ENCODE measurements at places on chromosomes 2 and 18. TPM values are rescaled to one million over a fixed set of nuclear protein-coding genes. Genes with fewer than 3 reads are reported as not detected.

THSD7B gene
- not detected for polyA plus RNA-seq

DNA sequence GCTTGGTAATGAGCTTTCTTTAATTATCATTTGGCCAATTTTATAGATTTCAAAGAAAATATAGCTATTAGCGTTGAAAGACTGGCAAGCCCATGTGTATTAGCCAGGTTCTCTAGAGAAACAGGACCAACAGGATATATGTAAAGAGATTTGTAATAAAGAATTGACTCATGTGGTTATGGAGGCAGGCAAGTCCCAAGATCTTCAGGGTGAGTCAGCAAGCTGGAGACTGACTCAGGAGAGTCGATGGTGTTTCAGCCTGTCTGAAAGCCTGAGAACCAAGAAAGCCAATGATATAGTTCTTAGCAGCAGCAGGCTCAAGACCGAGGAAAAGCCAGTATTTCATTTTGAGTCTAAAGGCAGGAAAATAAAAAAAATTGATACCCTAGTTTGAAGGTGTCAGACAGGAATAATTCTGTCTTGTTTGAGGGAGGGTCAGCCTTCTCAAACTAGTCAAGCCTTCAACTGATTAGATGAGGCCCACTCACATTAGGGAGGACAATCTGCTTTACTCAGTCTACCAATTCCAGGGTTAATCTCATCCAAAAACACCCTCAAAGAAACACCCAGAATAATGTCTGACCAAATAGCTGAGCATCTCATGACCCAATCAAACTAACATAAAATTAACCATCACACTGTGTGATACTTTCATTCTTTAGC, 78.3 kb upstream of the CRIM1 start:
- no peaks in the 10 kb centered on the region for H3K4me1 ChIP-seq
- no peak for DNase-seq
- H3K27me3 ChIP-seq: no peaks in the 10 kb centered on the region
- H3K27ac ChIP-seq: no peak overlapping the region

- no peak overlapping the region for H3K4me3 ChIP-seq
- H3K27ac ChIP-seq: no peak overlapping the region
- H3K36me3 ChIP-seq: no peaks in the 10 kb centered on the region
- no peaks in the 10 kb centered on the region for H3K27me3 ChIP-seq
- no peak for DNase-seq
Observed at GRCh38 chr2:237904831-237905599, 45.6 kb downstream of the RAMP1 start.

DNA sequence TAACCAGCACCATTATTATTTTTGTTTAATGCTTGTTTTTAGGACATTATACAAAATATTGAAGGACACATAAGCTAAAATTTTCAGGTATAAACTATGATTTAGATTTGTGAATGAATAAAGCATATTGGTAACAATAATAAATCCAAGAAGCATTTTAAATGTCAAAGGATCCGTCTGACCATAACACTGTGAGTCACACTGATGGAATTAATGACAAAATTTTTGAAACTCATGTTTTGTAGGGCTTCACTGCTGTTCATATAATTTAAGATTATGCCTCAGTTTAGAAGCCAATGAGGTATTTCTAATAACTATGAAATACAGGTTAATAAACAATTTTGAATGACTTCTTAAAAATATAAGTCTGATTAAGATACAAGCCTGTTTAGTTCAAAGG, 124.6 kb downstream of the TMEFF2 start:
- no peak for DNase-seq
- no peaks in the 10 kb centered on the region for H3K36me3 ChIP-seq
- H3K4me1 ChIP-seq: no peaks in the 10 kb centered on the region
- no peak overlapping the region for H3K27ac ChIP-seq
- no peaks in the 10 kb centered on the region for H3K27me3 ChIP-seq
- H3K4me3 ChIP-seq: no peak overlapping the region

- no peaks in the 10 kb centered on the region for H3K27me3 ChIP-seq
- H3K4me1 ChIP-seq: no peaks in the 10 kb centered on the region
- no peak for DNase-seq
- H3K4me3 ChIP-seq: no peak overlapping the region
- H3K36me3 ChIP-seq: no peaks in the 10 kb centered on the region
- H3K27ac ChIP-seq: no peak overlapping the region
Observed at GRCh38 chr18:58525928-58526424, 102.9 kb downstream of the ALPK2 start.

- H3K27me3 ChIP-seq: no peaks in the 10 kb centered on the region
- no peak for DNase-seq
- H3K36me3 ChIP-seq: peaks cover 12% of the 10 kb centered on the region
Observed at GRCh38 chr2:37232131-37232933, 874 bp downstream of the NDUFAF7 start.

DNA sequence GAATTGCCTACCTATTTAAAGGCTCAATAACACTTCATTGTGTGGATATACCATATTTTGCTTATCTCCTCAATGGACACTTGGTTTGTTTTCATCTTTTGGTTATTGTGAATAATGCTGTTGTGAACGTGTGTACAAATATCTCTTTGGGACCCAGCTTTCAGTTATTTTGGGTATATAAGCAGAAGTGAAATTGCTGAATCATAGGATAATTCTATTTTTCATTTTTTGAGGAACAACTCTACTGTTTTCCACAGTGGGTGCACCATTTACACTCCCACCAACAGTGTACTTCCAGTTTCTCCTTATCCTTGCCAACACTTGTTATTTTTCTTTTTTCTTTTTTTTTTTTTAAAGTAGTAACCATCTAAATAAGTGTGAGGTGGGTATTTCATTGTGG, 29.0 kb downstream of the PTPN4 start:
- H3K4me1 ChIP-seq: no peaks in the 10 kb centered on the region
- no peaks in the 10 kb centered on the region for H3K36me3 ChIP-seq
- no peak for DNase-seq
- no peak overlapping the region for H3K4me3 ChIP-seq
- no peak overlapping the region for H3K27ac ChIP-seq

GRCh38 chr2:241770185-241770935, 6.3 kb upstream of the GAL3ST2 start:
- no peak overlapping the region for H3K27ac ChIP-seq
- H3K4me1 ChIP-seq: peaks cover 10% of the 10 kb centered on the region
- H3K4me3 ChIP-seq: no peak overlapping the region
- no peaks in the 10 kb centered on the region for H3K27me3 ChIP-seq

DNA sequence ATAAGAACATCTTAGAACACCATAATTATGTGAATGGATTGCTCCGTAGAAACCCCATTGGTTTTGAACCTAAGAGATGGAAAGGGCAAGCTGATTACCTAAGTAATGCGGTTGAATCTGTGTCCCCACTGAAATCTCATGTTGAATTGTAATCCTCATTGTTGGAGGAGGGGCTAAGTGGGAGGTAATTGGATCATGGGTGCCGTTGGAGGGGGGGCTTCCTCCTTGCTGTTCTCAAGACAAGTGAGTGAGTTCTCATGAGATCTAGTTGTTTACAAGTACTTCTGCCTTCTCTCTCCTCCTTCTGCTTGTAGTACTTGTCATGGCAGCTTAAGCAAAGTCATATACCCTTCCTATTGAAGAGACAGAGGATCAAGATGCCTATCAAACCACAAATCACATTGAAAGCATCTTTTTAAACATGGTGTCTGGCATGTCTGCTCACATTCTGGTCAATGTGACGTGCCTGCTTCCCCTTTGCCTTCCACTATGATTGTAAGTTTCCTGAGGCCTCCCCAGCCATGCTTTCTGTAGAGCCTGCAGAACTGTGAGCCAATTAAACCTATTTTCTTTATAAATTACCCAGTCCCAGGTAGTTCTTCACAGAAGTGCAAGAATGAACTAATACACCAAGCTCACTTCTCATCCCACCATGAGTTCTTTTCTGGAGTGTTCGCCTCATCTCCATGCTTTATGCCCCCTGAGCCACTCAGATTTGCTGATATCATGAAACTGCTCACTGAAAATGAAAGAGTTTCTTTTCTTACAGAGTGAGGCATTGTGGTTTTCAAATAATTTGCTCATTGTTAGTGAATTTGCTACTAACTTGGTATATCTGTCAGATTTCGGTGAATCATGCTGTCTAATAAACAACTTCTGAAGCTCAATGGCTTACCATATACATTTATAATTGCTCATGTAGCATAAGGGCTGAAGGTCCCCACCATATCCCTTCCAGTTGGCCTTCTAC, 23.6 kb downstream of the KCNE4 start:
- no peak for DNase-seq
- H3K4me3 ChIP-seq: no peak overlapping the region
- no peaks in the 10 kb centered on the region for H3K36me3 ChIP-seq
- no peaks in the 10 kb centered on the region for H3K27me3 ChIP-seq
- H3K27ac ChIP-seq: no peak overlapping the region

- H3K27ac ChIP-seq: no peak overlapping the region
- H3K4me3 ChIP-seq: no peak overlapping the region
- no peaks in the 10 kb centered on the region for H3K36me3 ChIP-seq
Observed at GRCh38 chr2:18243816-18244215, 316.6 kb downstream of the RDH14 start.

DNA sequence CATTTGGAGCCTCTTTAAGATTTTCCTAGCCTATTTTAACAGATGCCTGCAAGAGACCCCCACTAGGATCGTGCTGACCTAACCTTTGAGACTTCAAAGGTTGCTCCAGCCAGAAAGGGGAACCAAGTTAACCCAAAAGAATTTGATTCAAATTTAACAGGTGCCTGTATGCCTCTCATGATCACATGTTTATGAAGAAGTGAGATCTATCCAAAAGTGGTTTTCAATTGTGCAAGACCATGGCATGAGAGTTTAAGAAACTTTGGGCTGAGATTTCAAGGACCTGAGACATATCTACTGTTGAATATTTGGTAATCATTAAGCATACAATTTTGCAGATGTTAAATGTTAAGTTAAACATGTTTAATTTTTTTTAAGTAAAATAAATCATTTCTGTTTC, 1.3 kb upstream of the RSAD2 start:
- H3K4me1 ChIP-seq: peaks cover 20% of the 10 kb centered on the region
- H3K27me3 ChIP-seq: no peaks in the 10 kb centered on the region
- no peak overlapping the region for H3K27ac ChIP-seq
- DNase-seq: no peak
- H3K4me3 ChIP-seq: no peak overlapping the region

GALNT5 gene
- polyA plus RNA-seq: not detected

DNA sequence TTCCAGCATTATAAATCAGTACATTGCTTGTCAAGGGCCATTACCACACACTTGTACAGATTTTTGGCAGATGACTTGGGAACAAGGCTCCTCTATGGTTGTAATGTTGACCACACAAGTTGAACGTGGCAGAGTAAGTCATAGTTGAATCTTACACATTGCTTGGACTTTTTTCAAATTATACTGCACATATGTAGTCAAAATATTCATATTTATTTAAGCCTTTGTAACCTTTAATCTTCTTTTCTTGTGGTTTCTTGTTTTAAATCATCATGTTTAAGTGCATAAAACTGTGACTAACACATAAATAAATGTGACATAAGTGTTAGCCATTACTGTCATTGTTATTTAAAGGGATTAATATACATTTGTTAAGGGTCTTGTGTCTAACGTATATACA, 52.1 kb upstream of the EPB41L5 start:
- H3K27ac ChIP-seq: no peak overlapping the region
- H3K27me3 ChIP-seq: no peaks in the 10 kb centered on the region
- H3K4me1 ChIP-seq: peaks cover 7% of the 10 kb centered on the region

DNA sequence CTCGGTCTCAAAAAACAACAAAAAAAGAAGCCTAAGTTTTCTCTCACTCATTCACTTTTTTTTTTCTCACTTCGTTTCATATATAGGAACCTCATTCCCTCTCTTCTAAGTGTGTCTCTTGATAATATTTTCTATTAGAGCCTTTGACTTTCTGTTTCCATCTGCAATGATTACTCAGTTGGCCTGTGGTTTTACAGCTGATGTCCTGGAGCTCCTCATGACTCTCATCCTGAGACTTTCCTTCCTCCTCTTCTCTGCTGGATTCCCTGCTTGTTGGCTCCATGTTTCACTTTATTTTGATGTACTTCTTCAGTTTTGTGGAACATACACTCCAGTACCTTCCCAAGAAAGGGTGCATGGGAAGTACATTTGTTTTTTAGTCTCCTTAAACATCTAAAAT, 154.2 kb upstream of the GATA6 start:
- DNase-seq: no peak
- no peaks in the 10 kb centered on the region for H3K36me3 ChIP-seq
- H3K27me3 ChIP-seq: no peaks in the 10 kb centered on the region

DRC1 gene
- not detected for polyA plus RNA-seq

DNA sequence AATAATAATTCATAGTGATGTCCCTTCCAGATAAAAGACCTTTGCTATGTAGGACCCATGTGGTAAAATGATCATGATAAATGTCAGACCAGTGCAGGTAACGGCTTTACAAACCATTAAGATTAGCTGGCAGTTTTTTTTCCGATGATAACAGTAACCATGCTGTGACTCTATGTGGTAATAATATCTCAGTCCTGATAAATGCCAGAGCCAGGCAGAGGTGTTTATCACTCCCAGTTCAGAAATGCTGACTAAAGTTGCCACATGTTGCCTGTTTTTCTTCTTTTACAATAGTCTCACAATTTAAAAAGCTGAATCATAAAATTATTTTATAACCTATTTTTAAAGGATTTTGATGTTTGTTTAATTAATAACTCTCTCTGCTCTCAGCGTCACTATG, 565.1 kb downstream of the ARHGAP15 start:
- H3K27me3 ChIP-seq: no peaks in the 10 kb centered on the region
- no peaks in the 10 kb centered on the region for H3K4me1 ChIP-seq
- H3K36me3 ChIP-seq: no peaks in the 10 kb centered on the region
- no peak overlapping the region for H3K27ac ChIP-seq
- DNase-seq: no peak

CNOT9 gene
- 13.7 TPM for polyA plus RNA-seq

GKN1 gene
- not detected for polyA plus RNA-seq

PROM2 gene
- not detected for polyA plus RNA-seq

- no peak overlapping the region for H3K4me3 ChIP-seq
- DNase-seq: no peak
- H3K4me1 ChIP-seq: no peaks in the 10 kb centered on the region
- no peaks in the 10 kb centered on the region for H3K27me3 ChIP-seq
- no peaks in the 10 kb centered on the region for H3K36me3 ChIP-seq
Observed at GRCh38 chr2:11720752-11721151, 25.7 kb upstream of the LPIN1 start.
